ENCODE measurements at places on chromosomes 16 and 17. TPM values are rescaled to one million over a fixed set of nuclear protein-coding genes. Genes with fewer than 3 reads are reported as not detected.
A peak's percentile ranks its signal among the peaks of the same experiment; 100 is the strongest.

Gene PIP4K2B
- 42.3 TPM for total RNA-seq

Gene TBX4
- not detected for total RNA-seq

Gene SPATA2L
- total RNA-seq = 2.3 TPM

Gene HOXB5
- not detected for total RNA-seq

Gene TBC1D3I
- total RNA-seq = 0.20 TPM

Gene MAP2K4
- total RNA-seq = 30.2 TPM

Gene ALDH3A1
- not detected for total RNA-seq

Gene PIK3R6
- total RNA-seq = 1.4 TPM

Gene ITGA2B
- total RNA-seq = 0.72 TPM

Gene EVPL
- total RNA-seq = 0.07 TPM

DNA sequence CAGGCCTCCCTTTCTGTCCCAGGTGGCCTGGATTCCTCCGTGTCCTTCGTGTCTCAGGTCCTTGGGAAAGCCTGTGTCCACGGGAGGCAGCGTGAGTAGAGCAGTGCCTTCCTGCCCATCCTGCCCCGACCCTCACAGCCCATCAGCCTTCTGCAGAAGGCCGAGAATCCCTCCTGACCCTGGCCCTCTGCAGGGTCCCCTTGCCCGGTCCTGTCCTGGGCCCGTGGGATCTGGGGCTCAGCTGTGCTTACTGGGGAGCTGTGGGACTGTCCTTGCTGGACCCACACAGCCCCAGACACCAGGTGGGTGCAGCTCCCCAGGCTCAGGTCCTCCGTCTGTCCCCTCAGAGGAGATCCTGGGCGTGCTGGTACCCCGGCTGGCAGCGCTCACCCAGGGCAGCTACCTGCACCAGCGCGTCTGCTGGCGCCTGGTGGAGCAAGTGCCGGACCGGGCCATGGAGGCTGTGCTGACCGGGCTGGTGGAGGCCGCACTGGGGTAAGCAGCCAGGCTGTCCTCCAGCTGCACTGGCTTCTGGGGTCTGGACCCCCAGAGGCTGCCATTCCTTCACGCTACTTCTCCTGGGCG is 3.9 kb downstream of the TELO2 start:
- DNase-seq = no peak

DNA sequence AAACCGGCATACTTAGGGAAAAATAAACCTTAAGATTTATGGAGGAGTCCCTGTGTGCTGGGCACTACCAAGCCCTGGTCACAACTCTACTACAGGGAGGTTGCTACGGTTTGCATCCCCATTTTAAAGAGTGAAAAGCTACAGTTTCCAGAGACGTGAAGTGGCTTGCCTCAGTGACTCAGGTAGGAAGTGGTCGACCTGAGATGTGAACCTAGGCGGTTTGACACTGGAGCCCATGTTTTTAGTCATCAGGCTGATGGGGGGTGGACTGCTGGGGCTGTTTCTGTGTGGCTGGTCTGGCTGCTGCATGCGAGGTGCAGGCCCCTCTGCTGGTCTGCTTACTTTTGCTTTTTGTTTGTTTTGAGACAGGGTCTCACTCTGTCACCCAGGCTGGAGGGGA is 6.6 kb downstream of the COX6A2 start:
- DNase-seq = no peak

GRCh38 chr16:89143201-89143741 is 28.3 kb upstream of the CDH15 start:
- DNase-seq = peak; percentile 21

GRCh38 chr16:78001451-78002025 is 20.8 kb upstream of the CLEC3A start:
- DNase-seq = no peak

- no peak for DNase-seq
These were observed 6.4 kb upstream of the GGT6 start for GRCh38 chr17:4566785-4567184.

DNA sequence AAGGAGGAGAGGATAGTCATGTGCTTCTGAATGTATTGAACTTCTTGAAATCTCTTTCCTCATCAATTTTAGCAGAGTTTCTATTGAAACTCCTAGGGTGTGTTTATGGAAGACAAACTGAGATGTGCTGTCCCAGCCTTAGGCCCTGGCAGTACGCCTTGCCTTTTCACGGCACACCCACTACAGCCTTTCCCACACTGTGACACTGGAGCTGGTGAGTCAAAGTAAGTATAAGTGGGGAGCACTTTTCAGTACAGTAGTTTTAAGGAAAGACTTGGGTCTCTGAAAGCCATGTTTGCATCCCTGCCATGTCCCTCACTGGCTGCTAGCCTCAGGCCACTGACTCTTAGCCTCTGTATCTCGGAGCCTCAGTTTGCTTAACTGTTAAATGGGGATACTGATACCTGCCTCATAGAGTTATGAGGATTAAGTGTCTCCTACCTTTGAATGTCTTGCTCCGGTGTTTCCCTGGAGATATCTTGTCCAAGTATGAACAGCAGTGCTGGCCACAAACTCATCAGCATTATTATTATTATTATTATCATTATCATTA is 144.7 kb upstream of the CRHR1 start:
- no peak for DNase-seq

GRCh38 chr16:4142268-4142667 is 26.0 kb upstream of the ADCY9 start:
- no peak for DNase-seq
